T-cell (primary cell): ENCODE measurements at places on chromosomes 1 and 21. TPM values are rescaled to one million over a fixed set of nuclear protein-coding genes. Genes with fewer than 3 reads are reported as not detected.

The LRRC38 gene
- not detected for total RNA-seq

- no peak for DNase-seq
Observed at GRCh38 chr21:45629046-45629981, 14.2 kb upstream of the PCBP3 start.

DNA sequence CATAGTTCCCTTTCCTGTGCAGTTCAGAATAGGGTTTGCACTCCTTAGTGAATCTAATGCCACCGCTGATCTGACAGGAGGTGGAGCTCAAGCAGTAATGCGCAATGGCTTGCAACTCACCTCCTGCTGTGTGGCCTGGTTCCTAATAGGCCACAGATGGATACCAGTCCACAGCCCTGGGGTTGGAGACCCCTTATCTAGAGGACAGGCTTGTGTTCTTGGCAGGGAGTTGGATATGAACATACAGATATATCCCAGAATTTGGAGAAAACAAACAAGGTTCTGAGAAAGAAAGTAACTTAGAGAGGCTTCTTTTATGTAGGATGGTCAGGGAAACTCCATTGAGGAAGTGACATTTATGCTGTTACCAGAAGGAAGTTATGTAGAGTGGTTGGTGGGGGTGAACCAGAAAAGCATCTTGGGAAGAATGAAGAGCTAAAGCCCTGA, 5.1 kb upstream of the PTPRC start:
- no peak for DNase-seq

DNA sequence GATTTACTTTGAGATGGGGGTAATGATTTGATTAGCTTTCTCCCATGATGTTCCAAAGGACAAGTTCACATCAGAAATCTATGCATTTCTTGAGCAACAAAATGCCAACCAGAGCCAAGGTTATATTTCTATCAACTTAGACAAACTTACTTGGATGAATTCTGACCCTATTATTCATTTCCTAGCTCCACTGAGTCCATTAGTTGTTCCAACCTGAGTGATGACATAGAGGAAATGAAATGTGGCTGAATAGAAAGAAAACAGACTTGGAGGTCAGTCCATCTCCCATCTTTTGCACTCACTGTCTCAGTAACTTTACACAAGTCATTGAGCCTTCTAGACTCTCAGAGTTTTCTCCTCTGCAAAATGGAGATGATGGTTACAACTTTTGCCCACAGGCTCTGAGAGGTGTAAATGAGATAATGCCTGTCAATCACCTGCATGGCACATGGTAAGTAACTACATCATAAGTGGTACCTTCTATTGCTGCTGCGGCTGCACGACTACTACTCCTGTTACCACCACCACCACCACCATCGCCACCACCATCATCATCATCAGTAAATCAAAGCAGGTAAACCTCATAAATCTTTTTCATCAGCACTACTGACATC, 98.2 kb downstream of the PTPN14 start:
- DNase-seq = no peak

DNA sequence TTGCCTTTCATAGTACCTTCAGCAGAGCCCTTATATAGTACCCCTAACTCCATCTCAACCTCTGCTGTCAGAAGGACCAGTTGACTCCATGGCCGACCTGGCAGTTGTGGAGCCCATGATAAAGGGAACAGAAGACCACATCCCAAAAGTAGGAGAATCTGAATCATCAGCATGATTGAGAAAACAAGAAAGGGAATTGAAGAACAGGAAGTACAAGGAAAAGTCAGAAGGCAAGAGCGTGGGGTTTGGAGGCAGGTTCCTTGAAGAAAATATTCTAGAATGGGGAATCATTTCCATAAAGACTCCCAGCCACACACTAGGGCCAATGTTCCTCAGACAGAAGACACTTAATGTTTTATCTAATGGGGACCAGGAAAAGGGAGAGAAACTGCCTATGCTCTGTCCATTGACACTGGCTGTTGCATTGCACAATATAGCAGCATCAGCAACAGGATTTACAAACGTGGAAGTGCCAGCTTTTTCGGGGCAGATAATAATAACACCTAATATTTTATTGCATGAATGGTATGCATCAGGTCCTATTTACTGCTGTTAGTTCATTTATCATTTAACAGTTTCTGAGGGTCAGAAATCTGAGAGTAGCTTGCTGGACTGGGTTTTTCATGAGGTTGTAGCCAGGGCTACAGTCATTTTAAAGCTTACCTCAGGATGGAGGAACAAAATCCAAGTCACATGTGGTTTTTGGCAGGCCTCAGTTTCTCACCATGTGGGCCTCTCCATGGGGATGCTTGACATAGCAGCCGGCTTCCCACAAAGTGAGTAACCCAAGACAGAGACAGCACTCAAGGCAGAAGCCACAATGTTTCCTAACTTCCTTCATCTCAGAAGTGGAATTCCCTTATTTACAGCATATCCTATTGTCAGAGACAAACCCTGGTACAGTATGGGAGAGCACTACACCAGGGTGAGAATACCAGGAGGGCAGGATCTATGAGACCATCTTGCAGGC, 483.4 kb downstream of the PLPP3 start:
- DNase-seq = no peak

DNA sequence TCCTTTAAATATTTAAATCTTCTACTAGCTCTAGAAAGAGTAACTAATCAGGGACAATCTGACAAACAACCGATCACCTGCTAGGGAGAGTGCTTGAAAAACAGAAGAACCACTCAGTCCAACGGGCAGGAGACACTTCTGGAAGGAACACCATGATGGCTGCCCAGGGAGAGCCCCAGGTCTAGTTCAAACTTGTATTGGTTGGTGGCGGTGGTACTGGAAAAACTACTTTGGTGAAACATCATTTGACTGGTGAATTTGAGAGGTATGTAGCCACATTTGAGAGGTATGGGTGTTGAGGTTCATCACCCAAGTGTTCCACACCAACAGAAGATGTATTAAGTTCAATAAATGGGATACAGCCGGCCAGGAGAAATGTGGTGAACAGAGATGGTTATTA, 4.8 kb upstream of the WDR47 start:
- DNase-seq = no peak

GRCh38 chr1:6016191-6016865, 24.1 kb upstream of the NPHP4 start:
- no peak for DNase-seq

GRCh38 chr1:153688736-153689328, 10.3 kb downstream of the NPR1 start:
- DNase-seq = no peak

- no peak for DNase-seq
Observed at GRCh38 chr1:216883518-216883917, 160.3 kb upstream of the ESRRG start.

DNA sequence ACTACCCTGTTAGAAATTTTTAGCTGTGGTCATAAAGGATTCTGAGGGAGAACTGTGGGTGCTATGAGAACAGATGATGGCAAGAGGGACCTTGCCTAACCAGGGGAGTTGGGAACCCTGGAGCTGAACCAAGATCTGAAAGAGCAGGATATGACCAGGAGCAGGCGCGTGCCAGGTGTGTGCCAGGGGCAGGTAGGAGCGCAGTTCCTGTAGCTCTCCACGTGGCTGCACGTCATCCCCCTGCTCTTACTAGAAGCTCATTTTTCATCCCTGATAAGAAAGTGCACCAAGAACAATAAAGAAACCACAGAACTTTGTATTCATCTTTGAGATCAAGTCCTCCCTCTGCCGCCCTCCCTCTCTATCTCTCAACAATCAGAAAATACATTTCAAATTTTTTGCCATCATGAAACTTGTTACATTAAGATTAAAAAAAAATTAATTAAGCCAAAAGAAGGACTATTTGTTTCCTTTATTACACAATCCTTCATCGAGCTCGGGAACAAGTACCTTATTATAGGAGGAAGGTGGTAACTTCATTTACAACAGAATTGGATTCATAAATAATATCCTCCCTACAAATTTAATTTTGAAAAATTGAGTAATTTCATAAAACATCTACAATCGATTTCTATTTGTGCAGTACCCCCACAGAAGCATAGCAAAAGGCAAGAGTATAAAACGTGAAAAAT, 78.5 kb downstream of the SLC35F3 start:
- DNase-seq = no peak

DNA sequence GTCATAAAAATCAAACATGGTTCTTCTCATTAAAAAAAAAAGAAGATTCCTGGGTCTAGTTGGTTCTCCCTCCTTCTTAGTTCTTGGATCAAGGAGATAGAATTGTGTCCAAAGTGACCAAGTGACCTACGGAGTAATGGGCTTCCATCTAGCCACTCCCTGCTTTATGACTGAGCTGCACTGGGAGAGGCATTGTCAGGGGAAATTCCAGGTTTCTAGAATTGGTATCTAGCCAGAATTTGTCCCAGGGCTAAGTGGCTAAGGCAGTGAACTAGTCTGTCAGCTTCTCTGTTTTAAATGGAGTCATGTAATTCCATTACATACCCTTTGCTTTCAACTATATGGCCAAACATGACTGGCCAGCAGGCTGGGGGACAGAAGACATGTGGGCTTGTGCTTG, 40.1 kb upstream of the ERG start:
- no peak for DNase-seq

DNA sequence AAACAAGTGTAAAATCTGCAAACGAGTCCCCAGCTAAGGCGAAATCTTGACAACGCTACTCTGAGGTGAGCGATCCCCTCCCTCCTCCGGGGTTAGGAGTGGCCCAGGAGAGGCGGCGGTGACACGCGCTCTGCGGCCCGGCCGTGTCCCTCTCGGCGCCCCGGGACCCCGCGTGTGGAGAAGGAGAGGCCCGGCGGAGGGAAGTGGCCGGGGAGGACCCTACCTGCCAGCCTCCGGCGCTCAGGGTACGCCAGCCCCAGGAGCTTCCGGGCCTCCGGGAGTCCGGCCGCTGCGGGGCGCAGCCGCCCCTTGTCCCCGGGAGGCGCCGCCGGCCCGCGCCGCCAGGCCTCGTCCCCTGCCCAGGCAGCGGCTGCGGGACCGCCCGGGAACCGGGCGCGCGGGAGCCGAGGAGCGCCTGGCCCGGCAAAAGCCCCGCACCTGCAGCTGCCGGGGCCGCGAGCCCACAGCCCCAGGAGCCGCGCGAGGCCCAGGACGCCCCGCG, 543 bp downstream of the ABCB10 start:
- DNase-seq = peak; percentile 21

DNA sequence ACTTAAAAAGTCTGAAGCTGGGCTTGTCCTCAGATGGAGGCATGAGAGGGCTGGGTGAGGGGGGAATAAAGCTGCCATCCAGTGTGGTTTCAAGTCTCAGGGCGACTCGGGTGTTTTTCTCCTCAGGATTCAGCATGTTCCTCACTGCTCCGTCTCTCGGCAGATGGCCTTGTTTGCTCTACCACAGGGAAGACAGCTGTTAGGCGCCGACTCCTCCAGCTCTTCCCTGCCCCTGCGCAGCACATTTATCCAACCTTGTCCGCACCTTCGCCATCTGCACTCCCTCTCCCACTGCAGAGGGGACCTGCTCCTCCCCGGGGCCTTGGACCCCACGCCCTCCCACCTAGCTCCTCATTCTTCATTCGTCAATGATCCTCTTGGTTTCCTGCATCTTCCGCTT, 16.6 kb upstream of the S100A11 start:
- no peak for DNase-seq

DNA sequence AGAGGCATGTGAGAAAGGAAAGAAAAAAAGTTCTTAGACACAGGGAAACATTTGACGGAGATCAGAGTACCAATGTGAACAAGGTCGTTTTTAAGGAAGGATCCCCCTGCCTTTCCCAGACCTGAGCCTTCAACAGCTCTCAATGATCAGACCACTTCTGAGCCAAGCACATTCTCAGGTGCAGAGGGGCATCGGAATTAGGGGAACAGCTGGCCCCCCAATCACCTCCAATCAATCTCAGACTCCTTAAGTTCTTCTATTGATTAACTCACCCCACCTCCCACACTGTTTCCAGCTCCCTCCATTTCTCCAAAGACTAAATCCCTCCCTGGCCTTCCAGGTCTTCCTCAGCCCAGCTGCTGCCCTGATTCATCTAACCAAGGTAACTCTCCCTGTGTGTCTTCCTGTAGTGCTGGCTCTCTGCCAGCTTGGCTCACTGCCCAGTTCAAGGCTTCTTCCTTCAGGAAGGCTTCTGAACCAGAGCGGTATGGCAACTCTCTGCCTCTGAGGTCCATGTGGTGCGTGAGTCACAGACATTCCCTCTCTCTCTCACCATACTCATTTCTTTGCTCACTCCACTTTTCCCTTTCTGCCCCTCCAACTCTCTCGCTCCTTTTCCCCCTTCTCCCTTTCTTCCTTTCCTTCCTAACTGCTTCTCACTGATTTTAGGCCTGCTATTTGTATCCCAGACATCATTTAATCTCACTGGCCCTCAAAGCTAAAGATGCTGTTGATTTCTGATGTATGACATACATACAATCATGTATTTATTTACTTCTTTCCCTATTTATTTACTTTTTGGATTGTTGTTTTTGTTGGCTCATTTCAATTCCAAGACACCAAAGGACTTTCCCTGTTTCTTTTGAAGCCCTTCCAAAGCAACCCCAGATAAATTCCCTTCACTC, 18.1 kb downstream of the CFAP45 start:
- DNase-seq = peak; percentile 9

DNA sequence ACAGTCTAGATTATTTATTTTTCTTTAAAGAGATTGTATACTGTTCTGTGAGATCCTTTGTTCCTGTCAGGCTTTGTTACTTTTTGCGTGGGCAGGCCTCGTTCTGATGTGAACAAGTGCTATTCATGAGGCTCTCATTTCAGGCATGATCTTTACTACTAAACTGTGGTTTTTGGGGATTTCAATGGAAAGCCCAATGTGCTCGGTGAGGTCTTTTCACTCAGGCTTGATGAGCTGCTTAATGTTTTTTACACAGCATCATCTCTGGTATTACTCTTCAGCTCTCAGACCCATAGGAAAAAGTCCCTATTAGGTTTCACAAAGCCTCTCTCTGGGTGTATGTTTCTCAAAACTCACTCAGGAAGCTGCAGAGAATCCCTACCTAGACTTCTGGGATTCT, 419.4 kb downstream of the GPATCH2 start:
- no peak for DNase-seq

DNA sequence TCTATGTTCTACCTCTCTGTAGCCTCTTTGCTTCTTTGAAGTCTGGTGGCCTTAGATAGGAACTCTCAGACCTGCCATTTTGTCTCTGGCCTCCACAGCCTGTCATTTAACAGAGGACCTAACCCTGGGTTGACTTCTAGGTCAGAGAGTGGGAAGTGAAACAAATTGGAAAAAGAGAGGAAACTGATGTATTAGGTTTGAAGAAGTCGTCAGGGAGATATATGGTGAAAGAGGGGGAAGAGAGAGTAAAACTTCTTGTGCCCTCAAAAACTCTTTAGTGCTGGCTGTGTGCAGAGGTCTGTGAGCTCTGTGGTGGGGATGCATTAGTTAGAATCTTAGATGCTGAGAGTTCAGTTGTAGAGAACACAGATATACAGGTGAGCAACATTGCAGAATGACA, 30.2 kb upstream of the CD1D start:
- no peak for DNase-seq

GRCh38 chr1:22936681-22937080, 36.0 kb downstream of the LACTBL1 start:
- no peak for DNase-seq
